ENCODE measurements at places on chromosomes 7 and 10.

- DNase-seq, result no peak
Observed at GRCh38 chr10:115982076-115982475, 290.9 kb downstream of the GFRA1 start.

GRCh38 chr10:43735907-43736306 is 87.2 kb upstream of the ZNF32 start:
- DNase-seq, result no peak

DNA sequence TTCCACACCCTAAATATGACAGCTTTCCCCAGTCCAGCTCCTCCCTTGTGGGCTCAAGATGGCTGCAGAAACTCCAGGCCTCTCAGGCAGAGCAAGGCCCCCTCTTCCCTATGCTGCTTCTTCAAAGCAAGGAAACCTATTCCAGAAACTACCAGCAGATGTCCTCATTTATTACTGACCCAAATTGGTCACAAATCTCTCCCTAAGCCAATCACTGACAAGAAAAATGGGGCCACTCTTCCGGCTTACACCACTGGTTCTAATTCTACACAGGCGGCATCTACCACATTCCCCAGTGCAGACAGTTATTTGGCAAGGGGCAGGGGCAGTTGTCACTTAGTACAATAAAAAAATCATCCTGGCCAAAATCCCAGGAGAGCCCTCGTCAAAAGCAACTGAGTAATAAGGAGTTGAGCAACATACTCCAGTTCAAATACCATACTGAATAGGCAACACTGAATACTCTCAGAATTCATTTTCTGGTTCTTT is 150.4 kb downstream of the SFMBT2 start:
- peak; percentile 58 for DNase-seq

DNA sequence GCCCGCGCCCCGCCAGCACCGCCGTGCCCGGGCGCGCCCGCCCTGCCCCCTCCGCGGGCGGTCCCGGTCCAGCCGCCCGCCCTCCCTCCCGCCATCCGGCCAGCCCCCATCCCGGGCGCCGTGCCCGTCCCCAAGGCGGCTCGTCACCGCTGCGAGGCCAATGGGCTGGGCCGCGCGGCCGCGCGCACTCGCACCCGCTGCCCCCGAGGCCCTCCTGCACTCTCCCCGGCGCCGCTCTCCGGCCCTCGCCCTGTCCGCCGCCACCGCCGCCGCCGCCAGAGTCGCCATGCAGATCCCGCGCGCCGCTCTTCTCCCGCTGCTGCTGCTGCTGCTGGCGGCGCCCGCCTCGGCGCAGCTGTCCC is at the start of gene HTRA1:
HTRA1 (plus strand) TSS at position 187 of the 362 bp plus-strand sequence; CDS start at position 287, 100 bp downstream.
- DNase-seq, result peak; percentile 88

- DNase-seq, result no peak
Observed at GRCh38 chr7:135998081-135998480, 20.9 kb upstream of the MTPN start.

GRCh38 chr10:15842556-15843169 is 17.6 kb downstream of the MINDY3 start:
- no peak for DNase-seq

GRCh38 chr7:142908921-142909890 is 23.7 kb upstream of the TRPV6 start:
- peak; percentile 43 for DNase-seq

DNA sequence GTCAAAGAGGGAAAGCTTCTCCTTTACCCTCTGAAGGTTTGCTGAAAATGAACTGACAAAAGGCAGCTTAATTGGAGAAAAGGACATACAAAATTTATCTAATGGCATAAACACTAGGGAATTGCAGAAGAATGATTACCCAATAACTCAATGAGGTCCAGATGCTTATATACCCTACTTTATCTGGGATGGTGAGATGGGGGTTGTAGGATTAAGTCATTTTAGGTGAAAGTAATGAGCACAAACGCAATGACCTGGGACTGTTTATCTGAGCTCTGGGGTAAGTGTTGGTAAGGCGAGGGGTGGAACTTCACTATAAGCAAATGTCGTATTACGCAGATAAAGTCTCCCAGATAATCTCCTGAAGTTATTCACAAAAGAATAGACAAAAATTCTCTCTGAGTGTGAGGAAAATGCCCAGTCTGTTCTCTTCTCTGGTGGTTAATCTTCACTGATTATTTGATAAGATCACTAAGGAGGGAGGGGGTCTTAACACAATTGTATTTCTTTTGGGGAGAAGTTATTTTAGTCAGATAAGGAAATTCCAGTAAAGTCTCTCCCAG is 1067.8 kb downstream of the DNAJB9 start:
- DNase-seq, result no peak

DNA sequence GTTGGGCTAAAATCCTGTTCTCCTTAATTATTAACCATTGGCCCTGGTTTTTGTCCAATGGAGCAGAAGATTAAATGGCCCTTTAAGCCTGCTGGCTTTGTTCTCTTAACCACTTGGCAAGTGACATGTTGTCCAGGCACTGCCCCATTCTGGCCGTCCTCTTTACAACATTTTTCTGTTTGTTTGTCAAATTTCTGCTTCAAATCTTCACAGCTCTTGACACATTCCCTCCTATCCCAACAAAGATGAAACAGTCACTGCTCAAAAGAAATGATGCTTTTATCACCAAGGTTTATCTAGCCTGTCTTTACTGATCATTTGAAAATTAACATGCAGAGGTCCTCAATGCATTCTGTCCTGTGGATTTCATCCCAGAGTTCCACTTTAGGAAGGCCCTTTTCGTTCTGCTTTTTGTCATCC is 700.4 kb downstream of the KCNMA1 start:
- no peak for DNase-seq
